ENCODE measurements at places on chromosomes 3 and 15. TPM values are rescaled to one million over a fixed set of nuclear protein-coding genes. Genes with fewer than 3 reads are reported as not detected.

Gene ZPLD1
- total RNA-seq, result not detected

Gene CKMT1B
- total RNA-seq, result 134 TPM

Gene ITGA11
- total RNA-seq, result 2.5 TPM

Gene SSUH2
- total RNA-seq, result 32.6 TPM

Gene PRR23C
- total RNA-seq, result not detected

- no peak for DNase-seq
- no peak overlapping the region for H3K27ac ChIP-seq
- H3K36me3 ChIP-seq, result no peaks in the 10 kb centered on the region
- no peaks in the 10 kb centered on the region for H3K4me1 ChIP-seq
Measured at GRCh38 chr3:9172851-9173321, 76.6 kb downstream of the SRGAP3 start.

DNA sequence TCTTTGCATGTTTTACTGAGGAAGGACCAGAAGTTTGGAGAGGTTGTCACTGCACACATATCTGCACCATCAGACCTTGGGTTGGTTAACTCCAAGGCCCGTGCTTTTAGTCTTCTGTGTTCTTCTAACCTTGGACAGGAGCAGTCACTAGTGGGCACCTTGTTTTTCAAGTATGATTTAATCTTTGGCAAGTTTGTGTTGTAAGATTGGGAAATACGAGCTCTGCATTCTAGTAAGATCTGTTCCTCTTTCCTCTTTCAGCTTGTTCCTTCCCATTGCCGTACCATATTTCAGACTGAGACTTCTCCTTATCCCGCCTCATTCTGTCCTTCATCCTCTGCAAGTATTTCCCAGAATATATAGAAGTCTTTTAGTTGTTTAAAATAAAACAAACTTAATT, 5.1 kb downstream of the TMOD2 start:
- no peak overlapping the region for H3K4me3 ChIP-seq
- no peak for DNase-seq
- H3K27me3 ChIP-seq, result no peaks in the 10 kb centered on the region
- H3K4me1 ChIP-seq, result no peaks in the 10 kb centered on the region

GRCh38 chr15:81133782-81134461, at the start of gene CFAP161:
Gene CFAP161, plus strand, starts transcription at chr15:81134270. Its CDS starts 60 bp downstream, at chr15:81134330.
- H3K27me3 ChIP-seq, result peaks cover 4% of the 10 kb centered on the region
- H3K4me1 ChIP-seq, result no peaks in the 10 kb centered on the region
- H3K27ac ChIP-seq, result no peak within 1 kb of the TSS
- H3K36me3 ChIP-seq, result no peaks in the 10 kb centered on the region

GRCh38 chr15:85430406-85431204, 50.2 kb downstream of the AKAP13 start:
- no peak for DNase-seq
- H3K4me1 ChIP-seq, result no peaks in the 10 kb centered on the region
- no peak overlapping the region for H3K4me3 ChIP-seq
- H3K27ac ChIP-seq, result no peak overlapping the region
- H3K36me3 ChIP-seq, result no peaks in the 10 kb centered on the region

- H3K27me3 ChIP-seq, result no peaks in the 10 kb centered on the region
- H3K4me3 ChIP-seq, result peak overlapping the region; percentile 37
- H3K27ac ChIP-seq, result peak overlapping the region; percentile 82
- no peaks in the 10 kb centered on the region for H3K36me3 ChIP-seq
- peak; percentile 96 for DNase-seq
Measured at GRCh38 chr15:92831655-92832328, 68.3 kb upstream of the CHD2 start.

GRCh38 chr3:24419067-24419791, 75.4 kb downstream of the THRB start:
- H3K27me3 ChIP-seq, result no peaks in the 10 kb centered on the region
- no peak overlapping the region for H3K4me3 ChIP-seq
- H3K36me3 ChIP-seq, result no peaks in the 10 kb centered on the region

DNA sequence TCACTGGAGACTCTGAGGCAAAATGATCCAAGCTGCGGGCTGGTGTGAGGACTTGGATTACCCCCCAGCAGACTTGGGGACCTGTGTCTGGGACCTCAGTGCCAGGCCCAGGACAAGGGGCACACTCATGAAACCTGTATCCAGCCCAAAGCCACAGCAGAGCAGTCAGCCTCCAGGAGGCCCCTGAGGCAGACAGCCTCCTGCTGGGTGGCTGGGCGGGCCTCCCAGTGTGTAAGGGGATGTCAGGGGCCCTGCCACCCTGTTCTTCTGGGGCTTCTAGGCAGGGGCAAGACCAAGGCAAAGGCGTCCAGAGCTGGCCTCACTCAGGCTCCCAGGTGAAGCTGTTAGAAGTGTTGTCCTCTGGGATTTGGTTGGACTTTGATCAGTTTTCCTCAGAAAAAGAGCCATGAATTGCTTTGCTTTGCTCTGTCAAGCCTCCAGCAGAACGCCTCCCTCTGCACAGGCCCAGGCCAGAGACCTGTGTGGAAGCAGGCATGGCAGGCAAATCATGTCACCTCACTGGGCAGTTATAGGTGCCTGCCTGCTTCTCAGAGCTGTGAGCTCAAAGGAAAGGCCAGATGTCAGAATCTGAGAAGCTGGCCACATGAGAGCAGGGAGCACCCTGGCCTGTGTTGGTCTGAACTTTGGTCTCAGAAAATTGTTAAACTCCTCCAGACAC, 77.4 kb downstream of the SMAD6 start:
- DNase-seq, result no peak
- no peaks in the 10 kb centered on the region for H3K27me3 ChIP-seq
- no peak overlapping the region for H3K4me3 ChIP-seq
- H3K4me1 ChIP-seq, result peaks cover 30% of the 10 kb centered on the region
- peak overlapping the region; percentile 74 for H3K27ac ChIP-seq

DNA sequence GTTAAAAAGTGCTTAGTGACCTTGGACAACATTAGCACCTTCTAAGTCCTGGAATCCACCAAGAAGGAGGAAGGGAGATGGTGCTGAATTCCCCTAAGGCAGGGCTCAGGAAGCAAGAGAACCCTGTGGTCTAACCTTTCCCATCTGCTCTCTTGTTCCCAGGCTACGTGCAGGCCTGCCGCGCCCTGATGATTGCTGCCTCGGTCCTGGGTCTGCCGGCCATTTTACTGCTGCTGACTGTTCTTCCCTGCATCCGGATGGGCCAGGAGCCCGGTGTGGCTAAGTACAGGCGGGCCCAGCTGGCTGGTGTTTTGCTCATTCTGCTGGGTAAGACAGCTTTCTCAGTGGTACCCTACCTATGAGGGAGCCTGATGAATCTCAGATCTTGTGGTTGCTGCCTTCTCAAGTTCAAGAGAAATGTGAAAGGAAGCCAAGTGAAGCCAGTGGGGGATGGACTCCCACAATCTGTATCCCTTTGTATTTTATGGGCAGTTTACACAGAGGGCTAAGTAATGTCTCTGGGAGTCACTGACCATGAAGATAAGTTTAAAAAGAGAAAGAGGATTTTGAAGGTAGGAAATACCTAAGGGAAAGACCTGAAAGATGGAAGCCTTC, 4.4 kb downstream of the CLDN11 start:
- H3K27me3 ChIP-seq, result no peaks in the 10 kb centered on the region
- DNase-seq, result no peak
- no peak overlapping the region for H3K27ac ChIP-seq
- H3K4me1 ChIP-seq, result peaks cover 21% of the 10 kb centered on the region

GRCh38 chr15:89888214-89888804, 5.5 kb downstream of the AP3S2 start:
- H3K36me3 ChIP-seq, result no peaks in the 10 kb centered on the region
- no peak overlapping the region for H3K27ac ChIP-seq
- peaks cover 13% of the 10 kb centered on the region for H3K4me1 ChIP-seq
- H3K4me3 ChIP-seq, result no peak overlapping the region

GRCh38 chr3:188126276-188126675, 27.7 kb upstream of the LPP start:
- DNase-seq, result no peak
- H3K4me1 ChIP-seq, result no peaks in the 10 kb centered on the region
- no peak overlapping the region for H3K4me3 ChIP-seq
- no peaks in the 10 kb centered on the region for H3K27me3 ChIP-seq
- H3K27ac ChIP-seq, result no peak overlapping the region

GRCh38 chr15:88756921-88757320, 46.3 kb upstream of the ACAN start:
- no peak overlapping the region for H3K27ac ChIP-seq
- H3K27me3 ChIP-seq, result no peaks in the 10 kb centered on the region
- no peaks in the 10 kb centered on the region for H3K36me3 ChIP-seq
- H3K4me3 ChIP-seq, result no peak overlapping the region
- no peak for DNase-seq

DNA sequence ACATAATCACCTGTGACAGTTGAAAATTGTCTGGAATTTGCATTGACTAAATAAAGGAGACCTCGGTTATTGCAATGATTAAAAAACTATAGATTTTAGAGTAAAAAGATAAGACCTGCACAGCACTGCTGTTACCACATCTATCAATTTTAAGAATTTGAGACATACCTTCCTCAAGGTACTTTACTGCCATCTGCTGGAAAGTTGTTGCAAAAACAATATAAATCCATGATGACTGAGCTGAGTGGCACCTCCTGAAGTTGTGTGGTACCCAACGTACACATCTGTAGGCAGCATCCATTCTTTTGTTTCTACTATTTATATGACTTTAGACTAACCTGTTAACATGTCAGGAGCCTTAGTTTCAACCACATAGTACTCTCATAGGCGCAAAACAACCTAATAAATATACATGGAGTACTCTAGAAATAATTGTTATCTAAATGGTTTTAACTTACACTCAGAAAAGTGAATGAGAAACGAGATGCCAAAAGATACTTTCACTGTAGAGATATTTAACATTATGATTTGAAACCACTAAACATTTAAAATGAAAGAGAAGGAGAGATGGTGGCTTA, 106.7 kb downstream of the GHSR start:
- H3K27ac ChIP-seq, result no peak overlapping the region
- H3K4me3 ChIP-seq, result no peak overlapping the region
- no peaks in the 10 kb centered on the region for H3K27me3 ChIP-seq

DNA sequence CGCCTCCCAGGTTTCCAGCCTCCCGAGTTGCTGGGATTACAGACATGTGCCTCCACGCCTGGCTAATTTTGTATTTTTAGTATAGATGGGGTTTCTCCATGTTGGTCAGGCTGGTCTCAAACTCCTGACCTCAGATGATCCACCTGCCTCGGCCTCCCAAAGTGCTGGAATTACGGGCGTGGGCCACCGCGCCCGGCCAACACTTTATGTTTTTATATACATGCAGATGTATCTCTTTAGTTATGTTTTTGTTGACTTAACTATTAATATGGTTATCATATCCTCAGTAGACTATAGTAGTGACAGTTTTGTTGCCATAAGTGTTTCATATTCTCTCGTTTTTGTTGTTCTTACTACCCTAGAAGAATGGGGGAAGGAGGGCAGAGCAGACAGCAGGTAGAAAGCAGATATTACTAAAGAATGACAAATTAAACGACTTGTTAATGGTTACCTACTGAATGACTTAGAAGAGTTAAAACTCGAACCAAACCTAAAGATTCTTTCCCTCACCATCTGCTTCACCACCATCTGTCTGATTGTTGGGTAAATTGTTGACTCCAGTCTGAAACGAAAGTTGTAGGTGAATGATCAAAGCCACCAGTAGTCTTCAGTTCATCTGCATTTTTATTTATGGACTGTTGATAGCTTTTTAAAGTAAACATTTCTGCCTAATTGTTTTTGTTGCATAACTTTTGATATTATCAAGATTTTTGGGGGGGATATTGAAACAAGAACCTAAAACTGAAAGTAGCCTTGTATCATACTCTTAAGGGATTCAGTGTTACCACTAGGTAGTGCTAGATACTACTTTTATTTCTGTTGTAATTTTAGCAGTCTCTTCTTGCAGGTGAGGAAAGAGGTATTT, 89.3 kb downstream of the RASA2 start:
- H3K36me3 ChIP-seq, result peaks cover 73% of the 10 kb centered on the region
- no peak for DNase-seq
- no peak overlapping the region for H3K27ac ChIP-seq
- H3K4me3 ChIP-seq, result no peak overlapping the region
- H3K27me3 ChIP-seq, result no peaks in the 10 kb centered on the region
- H3K4me1 ChIP-seq, result no peaks in the 10 kb centered on the region

GRCh38 chr15:92812271-92812670, 87.9 kb upstream of the CHD2 start:
- no peaks in the 10 kb centered on the region for H3K36me3 ChIP-seq
- H3K4me1 ChIP-seq, result peaks cover 11% of the 10 kb centered on the region

DNA sequence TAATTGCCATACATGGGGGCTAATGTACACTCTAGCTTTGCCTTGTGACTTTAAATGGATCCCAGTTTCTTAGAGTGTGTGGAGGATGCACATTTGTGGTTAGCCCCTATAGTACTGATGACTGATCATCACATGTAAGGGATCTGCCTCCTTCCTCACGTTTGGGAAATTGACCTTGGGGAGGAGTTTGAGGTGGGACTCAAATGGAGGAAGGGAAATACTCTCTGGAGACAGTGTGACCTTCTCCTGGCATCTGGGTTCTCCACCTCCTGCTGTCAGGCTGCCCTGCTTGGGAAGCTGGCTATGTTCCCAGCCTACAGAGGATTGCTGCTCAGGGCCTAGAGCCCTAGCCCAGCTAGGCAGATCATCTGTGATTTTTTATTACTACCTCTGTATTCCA, 48.7 kb downstream of the PPM1L start:
- H3K4me3 ChIP-seq, result no peak overlapping the region
- H3K27me3 ChIP-seq, result no peaks in the 10 kb centered on the region
- no peak overlapping the region for H3K27ac ChIP-seq
- H3K36me3 ChIP-seq, result no peaks in the 10 kb centered on the region

Measured in Peyer's patch (tissue), 4 donors.